ENCODE measurements at places on chromosomes 12 and 14.

- no peak for DNase-seq
Observed at GRCh38 chr14:46245276-46245675, 406.3 kb downstream of the RPL10L start.

GRCh38 chr12:105222726-105223351 lies 13.1 kb downstream of the APPL2 start:
- no peak for DNase-seq

GRCh38 chr14:86543521-86543920 lies 1013.6 kb downstream of the FLRT2 start:
- no peak for DNase-seq

GRCh38 chr12:26768611-26769603 lies 64.1 kb downstream of the ITPR2 start:
- DNase-seq = no peak

DNA sequence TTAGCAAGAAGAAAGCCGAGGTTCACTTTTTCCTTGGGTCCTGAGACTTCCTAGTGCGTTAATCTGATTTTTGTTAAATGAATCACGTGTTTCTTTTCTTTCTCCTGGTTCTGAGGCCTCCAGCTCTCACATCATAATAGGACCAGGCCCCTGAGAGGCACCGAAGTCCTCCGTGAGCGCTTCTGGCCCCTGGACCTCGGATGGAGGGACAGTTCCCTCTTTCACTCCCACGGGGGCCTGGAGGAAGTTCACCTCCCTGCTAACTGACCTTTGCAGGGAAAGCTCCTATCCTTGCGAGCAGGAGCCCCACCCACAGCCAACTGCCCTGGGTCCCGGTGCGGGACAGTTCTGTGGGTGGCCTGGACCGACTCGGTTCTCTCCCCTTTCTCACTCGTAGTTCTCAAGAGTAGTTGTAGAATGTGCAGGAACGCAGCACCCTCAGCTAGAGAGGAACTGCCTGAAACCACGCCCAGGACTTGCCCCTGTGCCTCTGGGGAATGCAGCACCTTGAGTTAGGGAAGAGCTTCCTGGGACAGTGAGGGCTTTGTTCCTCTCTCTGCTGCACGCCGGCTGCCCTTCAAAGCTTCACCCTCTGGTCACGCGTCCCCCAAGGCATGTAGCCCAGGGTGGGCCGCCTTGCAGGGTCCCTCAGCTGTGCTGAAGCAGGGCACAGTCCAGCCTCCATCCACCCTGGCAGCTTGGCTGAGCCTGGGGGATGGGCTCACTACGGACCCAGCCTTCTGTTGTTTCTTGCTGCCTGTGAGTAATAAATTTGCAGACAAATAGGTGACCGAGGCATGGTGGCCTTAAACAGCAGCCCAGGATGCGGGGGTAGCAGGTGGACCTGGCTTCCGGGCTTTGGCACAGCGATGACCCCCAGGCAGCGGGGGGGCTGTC lies 264.6 kb downstream of the ADGRD1 start:
- DNase-seq = no peak

DNA sequence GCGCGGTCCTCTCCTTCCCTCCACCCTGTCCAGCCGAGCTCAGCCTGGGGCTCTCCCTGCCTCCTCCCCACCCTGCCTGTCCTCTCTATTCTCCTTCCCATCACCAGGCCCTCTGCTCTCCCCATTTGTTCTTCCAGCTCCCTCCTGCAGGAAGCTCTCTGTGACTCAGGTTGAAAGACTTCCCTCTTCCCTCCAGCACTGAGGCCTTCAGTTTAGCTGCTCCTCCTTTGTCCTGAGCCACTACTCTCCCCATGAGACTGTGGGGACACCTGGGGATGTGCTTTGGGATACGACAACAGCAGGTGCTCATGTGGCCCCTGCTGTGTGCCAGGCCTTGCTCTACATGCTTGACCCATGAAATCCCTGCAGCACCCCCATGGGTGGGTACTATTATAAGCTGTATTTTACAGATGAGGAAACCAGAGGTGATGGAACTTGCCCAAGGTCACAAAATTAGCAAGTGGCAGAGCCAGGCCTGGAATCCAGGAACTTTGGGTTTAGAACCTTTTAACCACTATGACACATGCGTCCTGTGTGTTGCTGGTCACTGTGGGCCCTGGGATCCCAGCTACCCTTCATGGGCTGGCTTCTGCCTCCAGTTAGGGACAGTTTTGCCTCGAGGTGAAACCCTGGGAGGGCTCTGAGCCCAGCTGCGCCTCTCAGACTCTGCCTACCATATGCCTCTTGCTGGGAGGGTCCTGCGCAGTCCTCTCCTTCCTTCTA lies 5.5 kb downstream of the KRT80 start:
- no peak for DNase-seq

DNA sequence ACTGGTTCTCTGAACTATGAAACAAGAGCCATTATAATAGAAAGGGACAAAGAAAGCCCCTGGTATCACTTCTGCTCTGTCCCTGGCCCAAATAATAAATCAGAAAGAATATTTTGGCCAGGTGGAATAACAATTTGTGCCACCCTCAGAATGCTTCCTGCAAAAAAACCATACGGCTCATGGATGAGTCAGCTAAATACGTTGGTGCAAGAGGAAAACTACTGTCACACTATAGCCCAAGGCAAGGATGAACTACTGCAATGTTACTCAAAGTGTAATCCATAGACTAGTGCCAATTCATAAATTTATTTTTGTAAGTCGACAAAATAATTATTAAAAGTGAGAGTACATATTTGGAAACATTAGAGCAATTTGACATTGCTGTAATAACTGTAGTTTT lies 68.2 kb downstream of the ANKS1B start:
- DNase-seq = no peak

- DNase-seq = no peak
Observed at GRCh38 chr14:34465069-34465859, 3.2 kb upstream of the SPTSSA start.

GRCh38 chr12:16228067-16228466 lies 49.4 kb downstream of the SLC15A5 start:
- no peak for DNase-seq

DNA sequence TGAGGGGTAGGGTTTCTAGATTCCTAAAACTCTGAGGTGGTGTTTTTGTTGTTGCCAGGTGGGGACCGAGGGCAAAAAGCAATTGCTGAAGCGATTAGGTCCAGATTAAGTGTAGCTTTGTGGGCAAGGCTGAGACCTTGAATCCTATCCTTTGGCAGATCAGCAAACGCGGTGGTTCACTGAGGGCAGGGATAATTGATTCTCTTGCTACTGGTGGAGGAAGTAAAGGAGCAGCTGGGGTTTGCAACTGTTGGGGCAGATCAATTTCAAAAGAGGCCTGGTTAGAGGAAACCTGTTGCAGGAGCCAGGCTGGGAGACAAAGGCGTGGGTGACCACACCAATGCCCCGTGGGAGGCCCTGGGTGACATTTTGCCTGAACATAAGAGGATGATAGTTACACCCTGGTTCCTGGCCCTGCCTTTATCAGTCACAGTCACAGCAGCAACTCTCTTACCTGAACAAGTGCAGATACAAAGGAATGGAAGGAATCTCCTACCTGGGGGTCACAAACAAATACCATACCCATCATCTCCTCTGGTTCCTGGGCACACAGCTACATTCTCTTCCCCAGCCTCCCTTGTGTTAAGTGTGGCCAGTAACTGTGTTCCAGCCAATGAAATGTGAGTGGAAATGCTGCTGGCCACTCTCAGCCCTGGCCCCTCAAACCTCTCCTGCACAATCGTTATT lies 43.3 kb upstream of the RASSF3 start:
- DNase-seq = no peak

GRCh38 chr14:67332468-67332867 lies 27.1 kb downstream of the ATP6V1D start:
- DNase-seq = no peak

GRCh38 chr12:69168363-69168762 lies 71.0 kb upstream of the CPSF6 start:
- DNase-seq = no peak

GRCh38 chr14:87999277-87999676 lies 5.7 kb upstream of the GPR65 start:
- DNase-seq = no peak

- DNase-seq = no peak
Observed at GRCh38 chr12:39830171-39830570, 210.6 kb upstream of the ABCD2 start.

- DNase-seq = no peak
Observed at GRCh38 chr12:98504368-98504617, 11.1 kb upstream of the TMPO start.

GRCh38 chr14:86027144-86027543 lies 497.2 kb downstream of the FLRT2 start:
- no peak for DNase-seq

DNA sequence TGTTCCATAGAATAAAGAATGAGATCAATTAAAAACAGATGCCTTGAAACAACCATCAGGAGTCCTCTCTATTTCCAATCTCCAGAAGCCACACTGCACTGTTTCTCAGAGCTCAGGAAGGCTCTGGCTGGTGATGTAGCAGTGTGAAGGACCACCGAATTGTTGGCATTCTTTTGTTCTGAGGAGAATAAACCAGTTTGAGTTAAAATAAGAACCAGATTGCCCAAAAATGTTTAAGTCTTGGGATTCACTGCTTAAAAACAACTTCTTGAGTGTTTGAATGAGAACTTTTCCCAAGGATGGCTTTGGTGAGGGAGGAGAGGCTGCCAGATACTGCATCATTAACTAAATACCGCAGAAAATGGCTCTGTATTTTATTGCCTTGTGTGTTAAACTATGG lies 341.2 kb downstream of the C12orf75 start:
- DNase-seq = no peak

All from CD4-positive, alpha-beta memory T cell (primary cell).